ENCODE measurements at places on chromosomes 13 and 19.

DNA sequence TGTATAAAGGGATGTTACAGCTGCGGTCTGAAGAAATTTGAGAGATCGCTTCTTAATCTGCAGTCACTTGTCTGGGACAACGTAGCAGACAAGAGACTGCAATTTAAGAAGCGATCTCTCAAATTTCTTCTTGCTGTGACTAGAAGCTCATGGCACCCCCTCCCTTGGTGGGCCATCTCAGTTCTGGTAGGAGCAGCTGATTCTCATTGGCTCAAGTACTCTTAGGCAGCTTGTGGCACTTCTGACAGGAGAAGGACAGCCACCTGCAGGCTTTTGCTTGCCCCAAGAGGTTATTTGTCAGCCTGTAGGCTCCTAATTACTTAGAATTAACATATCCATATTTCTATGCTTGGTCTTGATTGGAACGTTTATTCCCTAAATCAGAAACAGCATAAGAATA lies 503.0 kb downstream of the DCT start:
- ATAC-seq = no peak

DNA sequence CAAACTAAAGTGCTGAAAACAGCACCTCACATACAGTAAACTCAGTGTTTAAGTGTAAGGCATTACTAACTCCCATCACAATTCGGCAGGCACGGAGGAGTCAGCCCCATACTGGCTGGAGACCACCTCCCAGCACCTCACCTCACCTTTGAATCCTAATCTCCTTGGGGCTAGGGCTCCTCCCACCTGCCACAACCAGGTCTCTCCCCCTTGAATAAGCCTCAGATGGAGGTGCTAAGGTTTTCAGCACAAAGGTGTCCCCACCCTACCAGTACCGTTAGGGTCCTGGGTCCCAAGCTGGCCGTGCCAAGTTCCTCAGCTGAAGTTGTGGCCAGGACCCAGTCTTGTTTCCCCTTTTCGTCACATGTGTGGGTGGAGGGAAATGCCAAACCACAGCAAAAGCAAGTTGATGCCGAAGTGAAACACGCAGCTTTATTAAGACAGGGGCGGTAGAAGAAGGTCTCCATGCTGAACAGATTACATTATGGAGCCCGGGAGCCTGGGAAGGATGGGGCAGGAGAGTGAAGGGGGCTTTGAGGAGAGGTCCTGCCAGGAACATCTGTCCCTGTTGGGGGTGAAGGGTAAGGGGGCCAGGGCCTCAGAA lies at the start of gene IGFLR1:
Gene IGFLR1, minus strand, starts transcription at position 332 of the 604 bp plus-strand sequence. CDS start 1,272 bp downstream, outside the sequence.
- ATAC-seq = peak; percentile 11

GRCh38 chr19:1514295-1514661 lies 1.5 kb upstream of the ADAMTSL5 start:
- ATAC-seq = no peak

DNA sequence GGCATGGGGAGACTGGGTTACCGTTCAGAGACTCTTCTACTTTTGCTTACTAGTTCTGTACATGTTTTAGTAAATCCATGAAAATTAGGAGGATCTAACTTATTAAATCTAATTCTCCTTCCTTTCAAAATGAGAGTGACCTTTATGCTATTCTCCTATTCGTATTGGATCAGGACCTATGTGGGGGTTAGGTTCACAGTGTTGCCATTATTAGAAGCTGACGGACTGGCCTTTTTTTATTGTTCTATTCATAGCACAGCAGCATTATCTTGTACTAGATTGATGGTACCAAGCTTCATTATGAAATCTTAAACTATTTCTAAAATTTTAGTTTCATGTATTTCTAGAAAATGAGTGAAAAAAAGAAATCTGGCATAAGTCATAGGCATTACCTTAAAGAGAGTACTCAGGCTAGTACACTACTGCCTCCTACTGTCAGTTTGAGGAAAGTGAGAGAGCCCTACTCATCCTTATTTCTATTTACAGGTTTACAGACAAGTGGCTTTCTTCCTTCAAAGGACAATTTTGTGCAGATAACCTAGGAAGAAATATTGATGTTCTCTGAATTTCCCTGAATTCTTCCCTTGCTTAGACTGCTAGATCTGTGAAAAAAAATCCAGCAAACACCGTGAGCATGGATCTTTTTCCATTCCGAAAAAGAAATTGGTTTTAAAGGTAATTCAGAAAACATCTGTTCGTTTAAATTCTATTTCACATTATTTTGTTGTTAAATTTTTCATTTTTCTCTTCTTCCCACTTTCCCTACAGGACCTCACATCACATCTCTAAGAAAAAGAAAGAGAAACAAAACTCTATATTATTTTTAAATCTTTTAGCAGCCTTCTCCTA lies 485.5 kb downstream of the DIAPH3 start:
- ATAC-seq = peak; percentile 56

DNA sequence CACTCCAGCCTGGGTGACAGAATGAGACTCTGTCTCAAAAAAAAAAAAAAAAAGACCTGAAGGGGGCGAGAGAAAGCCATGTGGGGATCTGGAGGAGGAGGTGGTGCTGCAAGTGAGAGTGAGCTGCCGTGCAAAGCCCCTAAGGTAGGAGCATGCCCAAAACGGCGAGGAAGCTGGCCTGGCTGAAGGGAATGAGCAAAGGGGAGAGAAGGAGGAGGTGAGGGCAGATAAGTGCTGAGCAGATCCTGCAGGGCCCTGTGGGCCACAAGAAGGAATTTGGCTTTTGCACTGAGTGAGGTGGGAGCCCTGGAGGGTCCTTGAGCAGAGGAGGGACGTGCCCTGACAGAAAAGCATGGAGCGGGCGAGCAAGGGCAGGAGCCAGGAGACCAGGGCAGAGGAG lies 19.4 kb upstream of the ADGRE5 start:
- ATAC-seq = peak; percentile 33

GRCh38 chr13:110413016-110413675 lies 106.1 kb downstream of the COL4A2 start:
- ATAC-seq = no peak

DNA sequence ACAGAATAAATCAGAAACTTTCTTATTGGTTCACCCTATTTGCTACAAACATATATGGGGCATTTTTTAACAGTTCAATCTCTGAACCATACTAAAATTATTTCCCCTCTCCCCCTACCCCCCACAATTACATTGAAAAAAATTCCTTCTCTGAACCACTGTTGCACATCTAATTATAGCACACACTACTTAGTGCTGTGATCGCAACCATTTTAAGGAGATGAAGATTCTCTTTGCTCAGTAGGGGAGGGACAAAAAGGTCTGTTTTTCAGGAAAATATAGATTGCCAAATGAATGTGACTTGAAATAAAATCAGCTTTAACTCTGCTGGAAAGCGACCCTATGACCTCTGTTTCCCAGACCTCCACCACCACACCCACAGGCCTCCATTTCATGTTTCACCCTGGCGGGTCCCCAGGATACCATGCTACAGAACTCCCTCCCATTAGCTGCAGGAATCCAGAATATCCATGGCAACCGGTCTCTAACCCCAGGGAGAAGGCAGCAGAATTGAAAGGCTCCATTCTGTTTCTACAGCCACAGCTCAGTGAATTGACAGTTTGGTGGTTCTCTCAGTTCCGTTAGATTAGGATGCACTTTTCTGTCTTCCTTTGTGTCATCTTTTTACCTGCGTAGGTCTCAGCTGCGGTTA lies 286.3 kb downstream of the TBC1D4 start:
- ATAC-seq = no peak

All from activated T-helper 17 cell treated with anti-CD3 and anti-CD28 coated beads, Interleukin-2, amount 50 U/mL, for 72 hours (primary cell).